ENCODE measurements at places on chromosomes 1 and 21.

DNA sequence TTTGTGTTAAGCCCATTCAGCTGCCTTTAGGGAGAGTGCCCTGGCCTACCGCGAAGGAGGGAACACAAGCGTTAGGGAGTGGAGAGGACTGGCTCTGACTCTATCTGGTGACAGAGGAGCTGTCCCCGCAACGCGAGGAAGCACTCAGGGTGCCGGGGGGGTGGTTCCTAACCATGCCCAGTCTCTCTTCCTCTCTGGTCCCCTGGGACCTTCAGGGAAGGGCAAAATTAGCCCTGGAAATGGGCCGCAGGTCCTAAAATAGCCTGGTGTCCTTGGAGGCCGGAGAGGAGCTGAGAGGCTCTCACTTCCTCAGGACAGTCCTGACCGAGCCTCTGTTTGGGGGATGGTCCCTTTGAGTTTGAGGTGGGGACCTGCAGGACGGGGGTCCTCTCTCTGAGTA, 5.8 kb downstream of the SLC45A1 start:
- no peak for DNase-seq

DNA sequence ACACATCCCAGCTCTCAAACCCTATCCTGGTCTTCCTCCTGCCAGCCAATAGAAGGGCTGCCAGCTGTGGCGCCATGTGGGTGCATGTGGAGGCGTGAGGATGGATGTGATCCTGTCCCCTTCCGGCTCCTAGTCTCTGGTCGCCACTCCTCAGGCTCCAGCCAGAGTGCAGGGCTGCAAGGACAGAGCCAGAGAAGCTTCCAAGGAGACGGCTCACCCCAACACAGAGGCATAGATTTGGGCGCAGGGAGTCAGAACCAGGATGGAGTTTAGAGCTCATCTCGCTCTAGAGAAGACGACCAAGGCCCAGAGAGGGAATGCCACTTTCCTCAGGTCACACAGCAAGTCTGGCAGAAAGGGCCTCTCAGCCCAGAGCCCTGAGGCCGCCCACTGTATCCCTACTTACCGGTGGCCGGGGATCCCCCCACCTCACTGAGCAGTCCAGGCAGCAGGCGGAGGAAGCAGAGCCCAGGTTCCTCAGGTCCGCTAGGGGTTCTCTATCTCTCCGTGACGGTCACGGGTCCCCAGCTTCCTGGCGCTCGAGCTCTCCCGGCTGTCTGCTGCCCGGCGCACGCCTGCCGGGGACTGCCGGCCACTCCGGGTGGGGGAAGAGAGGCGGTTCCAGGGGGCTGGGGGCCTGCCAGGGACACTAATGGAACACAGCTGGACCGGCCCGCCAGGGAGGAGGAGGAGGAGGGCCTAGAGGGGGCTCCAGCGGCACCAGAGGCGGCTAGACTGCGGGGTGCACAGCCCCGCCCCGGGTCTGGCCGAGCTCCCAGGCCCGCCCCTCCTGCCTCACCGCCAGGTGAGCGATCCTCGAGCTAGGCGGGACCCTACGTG, at the start of gene COL16A1:
TSS of gene COL16A1 (minus strand) at position 587 of the 840 bp plus-strand sequence. CDS start 1,824 bp downstream, outside the sequence.
- peak; percentile 75 for DNase-seq

GRCh38 chr1:27832762-27833161, 2.2 kb downstream of the PPP1R8 start:
- no peak for DNase-seq

- peak; percentile 86 for DNase-seq
Observed at GRCh38 chr21:37855647-37856625, 60.3 kb downstream of the KCNJ6 start.

DNA sequence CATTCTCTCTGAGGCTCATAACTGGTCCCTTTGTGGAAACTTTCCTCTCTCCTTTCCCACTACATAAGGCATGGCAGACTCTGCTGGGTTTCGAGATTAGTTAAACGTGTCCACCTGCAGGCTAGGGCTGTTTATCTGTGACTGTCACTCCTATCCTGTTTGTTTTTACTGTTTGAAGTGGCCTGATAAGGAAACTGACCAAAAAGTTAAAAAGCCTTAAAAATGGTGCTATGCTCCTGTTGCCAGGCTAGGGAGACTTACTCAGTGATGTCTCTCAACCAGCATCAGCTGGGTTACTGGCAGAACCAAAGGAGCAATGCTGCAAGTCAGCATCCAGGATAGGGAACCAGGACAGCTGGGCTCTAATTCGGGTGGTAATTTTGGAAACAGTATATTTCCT, 3.9 kb downstream of the PIGV start:
- DNase-seq: no peak

DNA sequence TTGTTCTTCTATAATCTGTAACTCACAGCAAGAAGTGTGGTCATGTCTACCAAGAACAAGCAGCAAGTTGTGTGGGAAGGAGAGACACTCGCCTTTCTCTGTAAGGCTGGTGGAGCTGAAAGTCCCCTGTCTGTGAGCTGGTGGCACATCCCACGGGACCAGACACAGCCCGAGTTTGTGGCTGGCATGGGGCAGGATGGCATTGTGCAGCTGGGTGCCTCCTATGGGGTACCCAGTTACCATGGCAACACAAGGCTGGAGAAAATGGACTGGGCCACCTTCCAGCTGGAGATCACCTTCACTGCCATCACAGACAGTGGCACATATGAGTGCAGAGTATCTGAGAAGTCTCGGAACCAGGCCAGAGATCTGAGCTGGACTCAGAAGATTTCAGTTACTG, 15.5 kb downstream of the CD101 start:
- no peak for DNase-seq

DNA sequence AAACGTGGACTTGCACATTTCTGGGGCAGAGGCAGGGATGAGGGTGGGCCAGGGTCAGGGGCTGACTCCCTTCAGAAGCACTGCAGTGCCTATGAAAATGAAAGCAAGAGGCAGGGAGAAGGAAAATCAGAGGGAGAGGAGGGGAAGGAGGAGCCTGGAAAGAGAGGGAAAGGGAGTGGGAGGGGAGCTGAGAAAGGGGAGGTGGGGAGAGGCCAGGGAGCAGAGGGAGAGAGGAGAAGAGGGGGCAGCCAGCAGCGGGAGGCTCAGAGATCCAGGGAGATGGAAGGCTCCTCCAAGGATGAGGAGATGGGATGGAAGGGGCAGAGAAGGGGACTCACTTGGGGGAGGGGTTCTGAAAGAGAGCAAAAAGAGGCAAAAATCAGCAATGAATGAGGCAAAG, 96.3 kb upstream of the KLHDC7A start:
- DNase-seq: no peak

DNA sequence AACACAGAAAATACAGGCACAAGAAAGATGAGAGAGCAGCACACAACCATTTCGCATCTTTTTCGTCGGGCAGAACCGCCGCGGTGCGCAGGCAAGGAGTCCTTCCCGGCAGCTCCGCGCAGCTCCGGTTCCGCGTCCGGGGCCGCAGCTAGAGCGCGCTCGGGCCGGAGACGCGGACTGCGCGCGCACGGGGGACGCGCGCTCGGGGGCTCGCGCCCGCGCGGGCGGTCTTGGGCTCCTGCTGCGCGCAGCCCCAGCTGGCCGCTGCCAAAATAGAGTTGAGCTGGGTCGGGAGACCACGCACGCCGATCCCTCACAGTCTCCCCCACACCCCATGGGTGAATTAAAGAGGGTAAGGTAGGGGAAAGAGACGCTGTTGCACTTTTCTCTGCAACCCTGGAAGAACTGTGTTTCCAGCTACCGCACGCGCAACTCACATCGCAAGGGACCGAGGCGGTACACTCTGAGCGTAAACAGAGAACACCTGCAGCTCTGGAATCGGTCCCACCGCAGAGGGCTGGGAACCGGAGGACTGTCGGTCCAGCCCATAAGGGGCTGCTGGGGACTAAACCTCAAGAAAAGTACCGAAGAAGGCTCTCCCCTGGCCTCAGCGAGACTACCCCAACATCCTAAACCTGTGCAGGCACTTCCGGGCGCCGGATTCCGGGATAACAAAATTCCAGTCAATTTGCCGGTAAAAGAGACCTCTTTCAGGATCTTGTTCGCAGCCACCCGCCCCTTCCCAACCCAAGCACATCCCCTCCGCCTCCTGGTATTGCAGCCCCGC, 1.7 kb downstream of the NR5A2 start:
- DNase-seq: peak; percentile 45

- DNase-seq: no peak
Observed at GRCh38 chr1:154463512-154463990, 38.5 kb upstream of the TDRD10 start.

- DNase-seq: no peak
Observed at GRCh38 chr21:41325138-41325912, 8.7 kb downstream of the FAM3B start.

GRCh38 chr1:227723474-227723873, 11.6 kb downstream of the JMJD4 start:
- DNase-seq: no peak

GRCh38 chr21:44024887-44025353, 12.8 kb downstream of the TRAPPC10 start:
- DNase-seq: peak; percentile 66

GRCh38 chr1:53321776-53322602, 5.9 kb downstream of the LRP8 start:
- no peak for DNase-seq

GRCh38 chr1:46153732-46154131, 21.2 kb upstream of the TSPAN1 start:
- DNase-seq: no peak

GRCh38 chr1:235881930-235882700, 15.4 kb upstream of the LYST start:
- DNase-seq: no peak

GRCh38 chr1:9910423-9911178, 532 bp upstream of the CTNNBIP1 start:
- DNase-seq: peak; percentile 98

- DNase-seq: no peak
Observed at GRCh38 chr1:220966473-220966872, 87.2 kb downstream of the HLX start.

DNA sequence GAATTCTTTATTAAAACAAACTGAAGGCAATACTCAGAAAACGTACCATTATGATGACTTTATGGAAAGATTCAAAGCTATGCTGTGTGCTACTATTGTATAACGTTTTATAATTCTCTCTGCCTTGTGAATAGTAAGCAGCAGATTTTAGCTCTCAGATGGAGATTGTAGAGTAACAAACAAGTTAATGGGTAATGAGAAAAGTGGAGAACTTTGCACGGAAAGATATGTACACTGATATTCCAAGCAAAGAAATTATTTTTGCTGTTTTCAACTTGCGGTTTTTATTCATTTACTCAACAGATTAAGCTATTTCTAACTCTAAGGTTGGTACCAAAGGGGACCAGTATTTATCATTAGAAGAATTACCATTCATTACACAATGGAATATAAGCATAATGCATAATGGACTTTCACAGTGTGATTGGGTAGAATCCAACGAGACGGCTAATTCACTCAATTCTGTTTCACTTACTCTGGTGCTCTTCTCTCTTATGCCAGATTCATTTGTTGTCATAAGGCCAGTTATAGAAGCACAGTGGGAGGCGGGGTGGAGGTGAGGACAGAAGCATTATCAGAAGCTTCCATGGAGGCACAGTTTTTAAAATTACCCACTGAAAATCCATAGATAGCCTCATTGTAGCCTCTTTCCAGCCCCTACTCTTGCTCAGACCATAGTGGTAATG, 38.6 kb downstream of the ATP1B1 start:
- DNase-seq: no peak

DNA sequence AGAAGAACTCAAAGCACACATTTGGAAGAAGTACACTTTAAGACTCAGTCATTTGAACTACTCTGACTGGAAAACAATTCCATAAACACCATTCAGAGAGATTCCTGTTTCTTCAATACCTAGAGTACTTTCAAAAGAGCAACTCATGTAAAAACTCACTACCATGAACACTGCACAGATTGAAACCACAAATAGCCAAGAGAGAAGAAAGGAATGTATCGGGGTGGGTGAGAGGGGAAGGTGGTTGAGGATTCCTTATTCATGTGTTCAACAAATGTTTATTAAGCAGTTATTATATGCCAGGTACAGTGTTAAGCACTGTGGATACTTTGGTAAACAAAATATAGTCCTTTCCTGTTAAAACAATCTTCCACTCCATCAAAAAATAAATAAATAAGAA, 64.7 kb downstream of the NRIP1 start:
- DNase-seq: peak; percentile 34

DNA sequence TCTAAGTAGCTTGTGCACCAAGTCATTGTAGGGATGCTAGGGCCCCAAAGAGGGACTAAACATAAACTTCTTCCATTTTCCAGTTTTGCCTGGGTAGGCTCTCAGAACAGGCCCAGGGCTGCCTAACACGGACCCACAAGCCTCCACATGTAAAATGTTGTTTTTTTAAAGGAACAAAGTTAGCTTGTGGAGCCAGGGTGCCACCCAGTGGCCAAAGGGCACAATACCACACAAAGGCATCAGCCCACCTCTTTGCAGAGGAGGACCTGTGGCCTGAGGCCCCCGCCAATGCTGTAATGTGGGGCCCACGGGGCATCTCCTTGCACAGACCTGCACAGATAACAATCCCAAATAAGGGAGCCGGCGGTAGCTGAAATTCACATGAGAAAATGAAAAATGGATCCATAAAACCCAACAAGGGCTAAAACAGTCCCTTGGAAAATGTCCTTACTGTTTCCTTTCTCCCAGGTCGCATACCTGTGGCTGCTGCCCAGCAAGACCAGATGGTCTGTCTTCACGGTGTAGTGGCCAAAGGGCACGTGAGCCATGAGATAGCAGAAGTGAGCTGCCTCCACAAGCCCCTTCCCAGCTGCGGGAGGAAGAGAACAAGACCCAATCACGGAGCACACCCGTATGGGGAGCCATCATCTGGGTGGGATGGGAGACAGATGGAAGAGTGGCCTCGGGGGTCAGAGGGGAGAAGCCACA, 23.8 kb downstream of the SEC16B start:
- DNase-seq: peak; percentile 70

DNA sequence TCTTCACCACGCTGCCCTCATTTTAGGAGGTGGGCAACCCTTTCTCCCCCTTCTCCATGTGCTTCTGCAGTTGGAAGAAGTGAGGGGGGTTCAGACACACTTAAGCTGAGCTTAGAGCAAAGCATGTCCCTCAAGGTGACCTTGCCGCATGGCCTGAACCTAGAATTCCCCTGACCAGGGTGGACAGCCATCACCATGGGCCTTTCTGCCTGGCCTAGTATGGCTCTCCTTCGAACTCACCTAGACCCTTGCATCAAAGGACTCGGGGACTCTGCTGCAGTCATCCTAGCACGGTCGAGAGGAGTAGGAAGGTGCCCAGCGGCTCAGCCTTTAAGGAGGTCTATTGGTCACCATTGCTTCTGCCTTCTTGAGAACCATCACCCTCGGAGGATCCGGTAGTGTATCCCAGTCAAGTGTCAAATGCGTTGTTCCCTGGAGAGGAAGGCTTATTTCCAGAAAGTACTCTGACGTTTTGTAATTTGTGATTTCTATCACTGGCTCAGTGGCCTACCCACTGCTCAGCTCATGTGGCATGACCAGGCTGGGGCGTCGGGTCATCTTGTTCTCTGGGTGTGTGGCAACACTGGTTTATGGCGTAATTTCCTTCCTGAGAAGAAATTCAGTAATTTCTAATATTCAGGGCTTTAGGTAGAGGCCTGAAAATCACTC, at the start of gene KCNE1:
TSS of gene KCNE1 (minus strand) at position 424 of the 669 bp plus-strand sequence. CDS start 62,576 bp downstream, outside the sequence.
- DNase-seq: no peak

DNA sequence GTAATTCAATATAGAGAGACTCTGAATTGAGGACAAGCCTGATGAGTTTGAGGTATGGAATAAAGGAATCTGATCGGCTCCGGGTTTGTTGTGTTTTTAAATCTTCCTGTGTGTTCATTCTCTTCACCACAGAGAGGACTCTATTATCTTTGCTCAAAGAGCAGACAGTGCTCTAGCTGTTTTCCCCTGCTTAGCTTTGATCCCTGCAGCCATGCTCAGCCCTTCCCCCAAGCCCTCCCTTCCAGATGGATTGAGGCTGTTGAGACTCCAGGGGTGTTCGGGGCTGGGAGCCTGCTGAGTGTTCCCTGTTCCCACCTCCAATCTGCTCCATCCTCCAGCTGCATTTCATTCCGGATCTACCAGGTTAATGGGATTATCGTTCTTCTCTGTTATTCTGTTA, 74.2 kb upstream of the CXADR start:
- no peak for DNase-seq

GRCh38 chr1:30379684-30380624, 343.4 kb downstream of the MATN1 start:
- DNase-seq: peak; percentile 72
